GM12878 (cell line): ENCODE measurements at places on chromosomes 13 and 19.
A peak's percentile ranks its signal among the peaks of the same experiment; 100 is the strongest.

DNA sequence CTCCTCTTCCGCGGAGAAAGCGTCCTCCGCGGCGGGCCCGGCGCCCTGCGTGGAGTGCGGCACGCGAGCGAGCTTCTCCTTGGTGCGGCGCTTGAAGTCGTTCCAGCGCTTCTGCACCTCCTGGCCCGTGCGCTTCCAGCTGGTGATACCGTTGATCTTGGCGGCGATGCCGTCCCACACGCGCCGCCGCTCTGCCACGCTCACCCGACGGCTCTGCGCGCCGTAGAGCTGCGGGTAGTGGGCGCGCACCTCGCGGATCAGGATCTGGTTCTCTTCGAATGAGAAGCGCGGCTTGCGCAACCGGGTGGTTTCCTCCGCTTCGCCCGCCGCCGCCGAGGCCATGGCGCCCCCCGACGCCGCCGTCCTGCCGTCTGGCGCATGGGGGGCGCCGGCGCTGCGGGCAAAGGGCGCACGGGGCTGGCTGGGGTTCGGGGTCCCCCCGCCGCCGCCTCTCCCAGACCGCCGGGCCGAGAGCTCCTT lies 941 bp downstream of the MYPOP start:
- DNase-seq, result no peak

DNA sequence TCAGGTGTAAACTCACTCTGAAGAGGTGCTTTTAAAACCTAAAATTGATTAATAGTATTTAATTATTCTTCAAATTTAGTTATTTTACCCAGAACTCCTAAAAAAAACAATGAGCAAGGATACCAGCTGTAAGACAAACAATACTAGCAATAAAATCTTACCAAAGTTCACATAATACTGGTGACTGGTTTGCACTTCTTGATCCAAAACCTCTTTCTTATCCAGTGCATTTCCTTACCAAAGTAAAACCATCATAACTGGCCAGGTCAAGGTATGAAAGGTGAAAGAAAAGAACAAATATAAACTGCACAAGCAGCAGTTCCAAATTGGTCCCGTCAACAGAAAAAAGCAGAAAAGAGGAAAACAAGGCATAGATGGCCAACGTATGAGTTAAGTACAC lies 62.7 kb downstream of the PSPC1 start:
- no peak for DNase-seq

DNA sequence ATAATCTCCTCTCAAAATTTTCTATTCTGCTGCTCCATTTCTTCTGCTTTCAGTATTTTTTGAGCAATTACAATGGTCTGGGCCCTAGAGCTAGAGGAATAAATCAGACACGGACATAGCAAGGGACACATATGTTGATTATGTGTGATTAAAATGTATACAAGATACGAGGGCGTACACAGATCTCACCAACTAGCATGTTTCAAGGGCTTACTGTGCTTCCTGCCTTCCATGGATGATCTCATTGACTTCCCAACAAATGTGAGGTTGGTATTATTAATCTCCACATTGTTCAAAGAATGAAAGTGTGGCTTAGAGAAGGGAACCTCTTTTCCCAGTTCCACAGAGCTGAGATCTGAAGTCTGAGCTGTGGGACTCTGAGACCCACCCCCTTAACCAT lies 9.1 kb downstream of the PLD3 start:
- no peak for DNase-seq

GRCh38 chr19:29201855-29202254 lies 11.1 kb downstream of the UQCRFS1 start:
- no peak for DNase-seq

GRCh38 chr13:30257468-30258099 lies 49.8 kb downstream of the KATNAL1 start:
- no peak for DNase-seq

- no peak for DNase-seq
Measured at GRCh38 chr19:52331757-52332156, 4.3 kb upstream of the ZNF610 start.

DNA sequence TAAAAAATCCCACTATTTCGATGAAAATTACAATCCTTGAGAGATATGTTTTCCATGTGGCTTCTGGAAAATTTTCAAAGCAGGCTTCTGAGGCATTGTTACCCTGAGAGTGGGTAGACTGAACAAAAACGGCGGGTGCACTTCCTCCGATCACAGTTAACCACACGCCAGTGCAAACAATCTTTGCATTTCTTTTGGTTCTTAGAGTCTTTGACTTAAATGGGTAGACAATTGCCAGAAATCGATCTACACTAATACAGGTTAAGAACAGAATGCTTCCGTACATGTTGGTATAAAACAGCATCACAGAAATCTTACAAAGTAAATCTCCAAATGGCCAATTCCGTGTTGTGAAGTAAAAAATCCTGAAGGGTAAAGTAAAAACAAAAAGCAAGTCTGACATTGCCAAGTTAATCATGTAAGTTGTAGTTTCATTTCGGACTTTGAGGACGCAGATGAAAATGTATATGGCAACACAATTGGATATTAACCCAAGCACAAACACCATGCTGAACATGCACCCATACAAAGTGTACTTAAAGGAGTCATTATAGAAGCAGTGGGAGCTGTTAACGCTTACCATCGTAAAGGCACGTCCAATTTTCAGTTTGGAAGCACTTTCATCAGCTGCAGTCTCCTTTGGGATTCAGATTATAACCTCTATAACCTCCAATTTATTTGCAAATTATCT lies 927 bp downstream of the LPAR6 start:
- no peak for DNase-seq

DNA sequence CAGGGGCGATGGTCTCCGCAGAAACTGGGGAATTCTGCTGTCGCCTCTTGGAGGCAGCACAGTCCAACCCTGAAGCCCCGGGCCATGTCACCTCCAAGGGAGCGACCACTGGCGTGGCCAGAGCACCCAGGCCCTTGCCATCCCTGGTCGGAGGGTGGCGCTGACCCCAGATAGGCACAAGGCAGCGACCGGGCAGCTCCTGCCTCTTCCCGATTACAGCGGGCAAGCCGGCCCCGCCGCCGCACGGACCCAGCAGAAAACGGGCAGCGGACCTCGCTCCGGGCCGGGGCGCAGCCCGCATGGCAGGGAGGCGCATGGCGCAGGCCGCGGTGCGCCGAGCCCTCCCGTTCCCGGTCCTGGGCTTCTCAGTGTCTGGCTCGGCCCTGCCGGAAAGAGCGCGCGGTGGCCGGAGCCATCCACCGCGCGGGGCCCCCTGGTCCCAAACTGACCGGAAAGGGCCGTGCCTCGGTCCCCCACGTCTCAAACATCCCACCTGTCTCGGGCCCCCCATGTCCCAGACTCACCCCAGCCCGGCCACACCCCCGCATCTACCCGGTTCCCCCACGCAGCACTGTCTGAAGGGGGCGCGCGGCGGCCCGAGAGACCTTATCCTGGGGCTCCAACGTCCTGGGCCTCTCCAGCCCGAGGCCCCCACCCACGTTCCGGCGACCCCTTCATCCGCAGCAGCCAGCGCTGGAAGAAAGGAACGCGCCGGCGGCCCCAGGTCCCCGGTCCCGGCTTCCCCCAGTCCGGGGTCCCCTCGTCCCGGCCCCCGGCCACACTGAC lies 727 bp downstream of the CERS1 start:
- DNase-seq, result no peak

DNA sequence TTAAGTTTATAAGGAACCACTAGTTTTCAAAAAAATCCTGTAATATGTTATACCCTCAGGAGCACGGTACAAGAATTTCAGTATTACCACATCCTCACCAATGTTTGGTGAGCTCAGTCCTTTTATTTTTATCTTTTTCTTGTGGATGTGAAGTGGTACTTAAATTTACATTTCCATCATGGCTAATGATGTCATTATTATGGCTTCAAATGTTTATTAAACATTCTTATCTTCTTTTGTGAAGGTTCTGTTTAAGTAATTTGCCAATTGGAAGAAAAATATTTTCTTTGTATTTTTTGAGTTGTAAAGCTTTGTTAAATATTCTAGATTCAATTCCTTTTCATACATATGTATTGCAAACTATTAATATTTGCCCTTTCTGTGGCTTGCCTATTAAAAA lies 291.0 kb downstream of the ENOX1 start:
- no peak for DNase-seq

- DNase-seq, result no peak
Measured at GRCh38 chr13:40345654-40346372, 320.6 kb downstream of the FOXO1 start.

- DNase-seq, result no peak
Measured at GRCh38 chr13:100097821-100098220, 8.9 kb downstream of the PCCA start.

DNA sequence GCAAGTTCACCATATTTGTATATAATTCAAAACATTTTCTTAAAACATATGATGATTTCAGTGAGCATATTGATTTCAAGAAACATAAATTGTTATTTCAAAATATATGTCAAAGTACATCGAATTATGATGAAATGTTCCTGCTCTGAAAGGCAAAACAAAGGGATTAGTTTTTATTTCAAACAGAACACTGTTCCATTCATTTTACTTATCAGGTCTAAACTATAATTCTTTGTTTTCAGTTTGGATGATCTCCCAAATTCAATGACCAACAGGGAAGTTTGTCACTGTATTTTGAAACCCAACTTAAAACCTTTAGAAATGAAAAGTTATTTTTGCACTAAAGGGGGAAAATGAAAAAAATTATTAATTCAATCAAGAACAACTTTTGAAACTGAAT lies 610.2 kb downstream of the SLITRK1 start:
- no peak for DNase-seq

DNA sequence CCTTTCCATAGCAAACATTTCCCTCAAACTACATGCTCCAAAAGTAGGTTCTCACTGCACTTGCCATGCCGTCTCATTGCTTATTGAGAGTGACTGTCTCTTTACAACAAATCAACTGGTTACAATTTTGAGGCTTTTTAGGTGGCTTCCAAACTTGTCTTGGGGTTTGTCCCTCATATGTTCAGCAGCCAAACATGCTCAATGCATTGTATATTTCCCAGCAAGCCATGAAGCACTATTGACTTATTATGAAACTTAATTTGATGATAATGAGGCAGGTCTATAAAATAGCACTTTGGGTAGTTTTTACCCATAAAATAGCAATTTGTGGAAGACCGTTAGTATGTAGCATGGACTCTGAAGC lies 78.2 kb downstream of the LRCH1 start:
- no peak for DNase-seq

DNA sequence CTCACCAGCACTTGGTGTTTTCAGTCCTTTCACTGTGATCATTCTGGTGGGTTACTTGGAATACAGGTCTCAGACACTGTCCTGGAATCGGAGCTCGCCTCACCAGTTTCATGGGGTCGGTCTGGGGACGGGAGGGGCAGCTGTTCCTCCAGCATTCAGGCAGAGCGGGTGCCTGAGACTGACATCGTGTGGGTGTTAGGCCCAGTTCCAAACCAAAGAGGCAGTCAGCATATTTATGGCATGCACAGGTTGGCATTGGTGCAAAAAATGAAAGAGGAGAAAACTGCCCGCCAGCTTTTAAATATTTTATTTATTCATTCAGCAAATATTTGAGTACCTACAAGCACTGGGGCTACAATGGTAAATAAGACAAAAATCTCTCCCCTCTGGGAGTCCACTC lies 20.1 kb downstream of the PLEKHF1 start:
- DNase-seq, result no peak

DNA sequence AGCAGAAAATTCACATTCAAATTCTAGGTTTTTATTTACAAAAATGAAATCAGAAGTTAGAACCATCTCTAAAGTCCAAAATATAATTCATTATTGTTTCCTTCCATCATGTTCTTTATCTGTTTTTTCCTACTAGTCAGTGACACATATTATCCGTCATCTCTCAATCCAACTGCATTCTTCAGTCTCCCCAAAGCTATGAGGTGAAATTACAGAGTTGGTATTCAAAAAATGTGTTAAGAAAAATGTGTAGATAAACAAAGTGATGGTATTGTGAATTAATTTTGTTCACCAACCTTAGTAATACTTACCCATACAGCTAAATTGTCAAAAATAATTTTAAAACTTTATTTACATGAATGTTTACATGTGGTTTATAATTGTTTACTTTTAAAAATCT lies 448.7 kb upstream of the MIR17HG start:
- no peak for DNase-seq

- no peak for DNase-seq
Measured at GRCh38 chr19:19022380-19022961, 10.8 kb downstream of the SUGP2 start.

GRCh38 chr19:46000491-46001246 lies 5.4 kb downstream of the CCDC61 start:
- no peak for DNase-seq

DNA sequence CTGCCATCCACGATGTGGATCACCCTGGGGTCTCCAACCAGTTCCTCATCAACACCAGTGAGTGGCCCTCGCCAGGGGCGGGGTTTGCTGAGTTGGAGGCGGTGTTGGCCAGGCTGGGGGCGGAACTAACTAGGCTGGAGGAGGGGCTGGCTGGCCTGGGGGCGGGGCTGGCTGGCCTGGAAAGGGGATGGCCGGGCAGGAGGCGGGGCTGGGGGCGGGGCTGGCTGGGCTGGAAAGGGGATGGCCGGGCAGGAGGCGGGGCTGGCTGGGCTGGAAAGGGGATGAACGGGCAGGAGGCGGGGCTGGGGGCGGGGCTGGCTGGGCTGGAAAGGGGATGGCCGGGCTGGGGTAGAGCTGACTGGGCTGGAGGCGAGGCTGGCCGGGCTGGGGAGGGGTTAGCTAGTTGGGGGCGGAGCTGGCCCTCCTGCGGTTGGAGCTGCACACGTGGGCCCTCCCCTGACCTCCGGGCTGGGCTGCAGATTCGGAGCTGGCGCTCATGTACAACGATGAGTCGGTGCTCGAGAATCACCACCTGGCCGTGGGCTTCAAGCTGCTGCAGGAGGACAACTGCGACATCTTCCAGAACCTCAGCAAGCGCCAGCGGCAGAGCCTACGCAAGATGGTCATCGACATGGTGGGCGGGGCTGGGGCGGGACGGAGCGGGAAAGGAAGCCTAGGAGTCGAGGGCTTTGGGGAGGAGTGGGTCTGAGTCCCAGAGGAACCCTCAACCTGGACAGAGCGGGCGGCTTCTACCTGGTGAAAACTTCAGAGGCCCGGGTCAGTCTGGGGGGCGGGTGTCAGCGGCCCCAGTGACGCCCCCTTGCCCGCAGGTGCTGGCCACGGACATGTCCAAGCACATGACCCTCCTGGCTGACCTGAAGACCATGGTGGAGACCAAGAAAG lies 41.0 kb downstream of the PDE4A start:
- peak; percentile 60 for DNase-seq

GRCh38 chr19:6825076-6825774 lies 52.7 kb downstream of the VAV1 start:
- DNase-seq, result no peak
